Retina (tissue), 1 donor: ENCODE measurements at places on chromosomes 7 and 10.

- DNase-seq: no peak
Observed at GRCh38 chr10:84078771-84079170, 60.5 kb upstream of the GHITM start.

DNA sequence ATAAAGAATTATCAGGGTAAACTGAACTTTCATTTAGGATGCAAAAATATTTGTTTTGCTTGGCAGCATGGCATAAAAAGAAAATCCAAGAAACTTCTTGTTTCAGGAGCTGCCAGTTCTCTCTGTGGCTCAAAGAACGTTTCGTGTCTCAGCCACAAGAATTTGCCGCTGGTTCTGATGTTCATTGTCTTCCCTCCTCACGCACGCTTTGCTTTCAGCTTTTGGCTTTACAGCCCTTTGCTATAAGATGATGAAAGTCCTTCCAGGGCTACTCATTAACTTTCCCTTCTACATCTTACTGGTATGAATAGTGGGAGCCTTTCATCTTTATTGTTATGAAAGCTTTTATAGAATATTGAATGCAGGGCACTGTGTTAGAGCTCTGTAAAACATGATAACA, 124.7 kb downstream of the BICC1 start:
- no peak for DNase-seq

DNA sequence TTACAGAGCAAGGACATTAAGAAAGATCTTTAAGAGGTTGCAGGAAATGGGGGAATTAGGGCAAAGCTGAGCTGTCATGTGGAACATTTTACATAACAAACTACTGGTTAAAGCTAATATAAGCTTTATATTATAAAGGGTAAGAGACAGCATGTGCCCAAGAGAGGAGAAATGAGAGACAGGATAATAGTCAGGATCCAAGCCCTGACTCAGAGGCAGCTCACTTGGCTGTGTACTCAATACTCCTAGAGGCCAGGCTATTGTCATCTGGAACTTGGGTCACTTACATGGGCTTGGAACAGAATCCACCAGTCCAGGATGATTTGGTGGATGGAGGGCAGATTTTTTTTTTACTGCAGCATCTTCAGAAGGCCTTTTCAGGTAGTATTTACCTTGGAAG, 418.6 kb upstream of the ZMIZ1 start:
- DNase-seq: no peak

DNA sequence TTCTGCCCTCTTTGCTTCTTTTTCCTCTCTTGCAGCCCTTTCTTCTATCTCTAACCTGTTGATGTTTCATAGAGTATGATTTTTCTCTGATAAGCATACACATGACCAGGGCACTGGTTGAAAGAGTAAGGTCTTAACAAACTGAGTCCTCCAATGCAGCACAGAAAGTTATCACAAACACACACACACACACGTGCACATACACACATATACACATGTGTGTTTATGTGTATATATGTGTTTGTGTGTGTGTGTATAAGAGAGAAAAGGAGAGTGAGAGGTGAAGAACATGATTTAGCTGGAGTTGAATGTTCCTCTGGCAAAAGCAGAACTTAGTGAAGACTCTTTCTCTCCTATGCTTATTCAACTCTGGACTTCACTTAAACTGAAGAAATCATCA, 130.0 kb downstream of the KLF6 start:
- DNase-seq: no peak

- no peak for DNase-seq
Observed at GRCh38 chr10:87635498-87636312, 24.0 kb upstream of the PAPSS2 start.

DNA sequence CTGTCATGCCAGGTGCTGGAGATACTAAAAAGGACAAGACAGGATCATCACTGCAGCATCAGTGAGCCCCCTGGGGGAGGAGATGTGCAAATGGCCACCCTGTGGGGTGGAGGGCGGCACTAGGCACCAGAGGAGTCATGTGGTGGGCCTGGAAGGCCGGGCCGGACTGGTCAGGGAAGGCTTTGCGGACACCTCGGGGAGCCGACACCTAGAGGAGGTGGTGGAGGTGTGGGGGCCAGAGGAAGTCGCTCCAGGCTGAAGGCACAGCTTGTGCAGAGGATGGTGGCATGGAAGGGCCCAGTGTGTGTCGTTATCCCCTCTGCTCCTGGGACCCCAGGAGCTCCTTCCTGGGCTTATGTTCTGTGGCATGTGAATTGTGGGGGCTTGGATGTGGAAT, 437.7 kb downstream of the RPS24 start:
- DNase-seq: no peak

DNA sequence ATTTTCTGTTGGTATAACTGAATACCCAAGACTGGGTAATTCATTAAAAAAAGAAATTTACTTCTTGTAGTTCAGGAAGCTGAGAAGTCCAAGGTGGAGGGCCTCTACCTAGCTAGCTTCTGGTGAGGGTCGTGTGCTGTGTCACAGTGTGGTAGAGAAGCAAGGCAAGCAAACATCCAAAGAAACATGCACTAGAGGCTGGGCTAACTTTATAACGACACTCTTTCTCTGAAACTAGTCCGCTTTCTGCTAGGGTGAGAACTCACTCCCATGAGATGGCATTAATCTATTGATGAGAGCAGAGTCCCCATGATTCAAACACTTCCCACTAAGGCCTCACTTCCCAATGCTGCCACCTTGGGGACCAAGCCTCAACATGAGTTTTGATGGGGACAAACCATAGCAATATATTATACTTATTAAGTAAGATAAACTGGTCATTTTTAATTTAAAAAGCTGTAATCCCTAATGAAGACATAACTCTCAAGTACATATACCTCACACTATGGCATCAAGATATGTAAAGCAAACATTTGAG, 50.8 kb downstream of the PHYHIPL start:
- no peak for DNase-seq

DNA sequence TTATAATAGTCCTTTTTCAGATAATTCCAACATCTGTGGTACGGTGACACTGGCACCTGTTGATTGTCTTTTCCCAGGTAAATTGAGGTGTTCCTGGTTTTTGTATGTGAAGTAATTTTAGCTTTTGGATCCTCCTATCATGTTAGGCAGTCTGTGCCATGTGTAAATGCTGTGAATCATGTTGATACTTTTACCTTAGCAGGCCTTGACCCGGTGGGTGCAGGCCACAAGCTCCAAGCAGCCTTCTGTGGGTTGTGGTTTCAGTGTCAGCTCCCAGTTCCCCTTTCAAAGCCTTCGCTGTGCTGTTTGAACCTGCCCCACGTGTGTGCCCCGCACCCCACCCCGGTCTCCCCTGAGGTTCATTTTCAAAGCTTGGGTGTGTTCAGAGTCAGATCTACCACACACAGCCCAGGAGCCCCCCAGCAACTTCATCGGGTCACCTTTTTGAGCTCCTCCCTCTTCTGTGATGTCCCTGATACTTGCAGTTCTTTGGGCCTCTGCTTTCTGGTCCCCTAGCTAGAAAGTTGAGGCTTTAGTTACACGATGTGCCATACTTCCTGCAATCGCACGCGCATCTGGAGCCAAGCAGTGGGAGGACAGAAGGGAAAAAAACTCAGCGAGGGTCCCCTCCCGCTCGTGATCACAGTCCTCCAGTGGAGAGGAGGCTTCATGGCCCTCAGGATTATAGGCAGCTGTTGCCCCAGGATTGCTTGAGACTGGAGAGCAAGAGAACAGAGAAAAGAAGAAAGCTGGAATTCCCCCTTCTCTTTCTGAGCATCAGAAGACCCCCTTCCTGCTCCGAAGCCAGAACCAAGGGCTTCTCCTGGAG, 8.7 kb upstream of the BHLHA15 start:
- no peak for DNase-seq

- DNase-seq: no peak
Observed at GRCh38 chr10:24869354-24870015, 82.9 kb downstream of the PRTFDC1 start.

GRCh38 chr7:445020-445419, 74.6 kb downstream of the PDGFA start:
- DNase-seq: no peak

DNA sequence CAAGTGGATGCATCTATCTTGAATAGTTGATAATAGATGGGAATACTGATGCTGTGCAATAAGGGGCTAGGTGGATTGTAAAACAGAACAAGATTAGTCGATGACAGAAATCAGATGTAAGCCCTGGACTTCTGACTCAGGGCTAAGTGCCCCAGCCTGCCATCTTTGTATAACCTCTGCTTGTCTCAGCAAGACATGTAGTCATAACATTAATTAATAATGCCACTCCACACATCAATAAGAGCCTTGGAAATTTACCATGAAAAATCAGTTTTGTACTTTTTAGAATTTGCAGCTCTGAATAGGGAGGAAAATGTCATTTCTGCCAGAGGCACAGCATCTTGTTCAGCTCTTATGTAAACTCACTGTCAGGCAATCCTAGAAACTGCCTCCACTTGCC, 529.1 kb downstream of the PHTF2 start:
- no peak for DNase-seq

GRCh38 chr7:151232091-151232916, at the start of gene CHPF2:
TSS of gene CHPF2 (plus strand) at chr7:151232483. CDS start at chr7:151234012, 1,529 bp downstream.
- peak; percentile 94 for DNase-seq

DNA sequence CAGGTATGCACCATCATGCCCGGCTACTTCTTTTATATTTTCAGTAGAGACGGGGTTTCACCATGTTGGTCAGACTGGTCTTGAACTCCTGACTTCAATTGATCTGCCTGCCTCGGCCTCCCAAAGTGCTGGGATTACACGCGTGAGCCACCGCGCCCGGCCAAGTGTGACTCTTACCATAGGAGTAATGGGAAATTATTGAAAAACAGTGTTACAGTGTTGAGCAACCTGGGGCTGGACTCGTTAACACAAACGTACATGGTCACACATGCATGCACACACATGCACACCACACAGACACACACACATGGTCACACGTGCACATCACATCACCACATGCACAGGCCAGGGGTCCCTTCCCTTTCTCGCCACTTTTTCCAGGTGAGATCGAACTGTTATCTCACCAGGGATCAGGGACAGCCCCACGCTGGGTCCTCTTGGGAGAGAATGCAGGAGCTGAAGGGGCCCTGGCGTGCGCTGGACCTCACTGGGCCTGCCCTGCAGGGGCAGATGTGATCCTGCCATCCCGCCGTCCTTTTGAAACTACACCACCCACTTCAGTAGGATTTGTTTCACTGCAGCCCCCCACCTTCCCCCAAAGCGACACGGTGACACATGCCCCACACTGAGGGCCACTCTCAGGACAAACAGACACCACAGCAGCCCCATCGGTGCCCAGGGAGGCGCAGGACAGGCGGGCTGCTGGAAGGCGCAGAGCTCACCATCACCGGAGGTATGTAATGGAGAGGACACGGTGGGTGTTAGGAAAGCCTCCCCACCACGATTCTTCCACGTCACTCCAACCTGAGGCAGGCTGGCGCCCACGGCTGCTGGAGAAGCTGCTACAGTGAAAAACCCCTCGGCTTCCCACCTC, 10.2 kb downstream of the RADIL start:
- DNase-seq: no peak
